Immature natural killer cell (primary cell): ENCODE measurements at places on chromosomes 16 and 17.

GRCh38 chr16:89572485-89573205 is 2.9 kb upstream of the CPNE7 start:
- DNase-seq = no peak

DNA sequence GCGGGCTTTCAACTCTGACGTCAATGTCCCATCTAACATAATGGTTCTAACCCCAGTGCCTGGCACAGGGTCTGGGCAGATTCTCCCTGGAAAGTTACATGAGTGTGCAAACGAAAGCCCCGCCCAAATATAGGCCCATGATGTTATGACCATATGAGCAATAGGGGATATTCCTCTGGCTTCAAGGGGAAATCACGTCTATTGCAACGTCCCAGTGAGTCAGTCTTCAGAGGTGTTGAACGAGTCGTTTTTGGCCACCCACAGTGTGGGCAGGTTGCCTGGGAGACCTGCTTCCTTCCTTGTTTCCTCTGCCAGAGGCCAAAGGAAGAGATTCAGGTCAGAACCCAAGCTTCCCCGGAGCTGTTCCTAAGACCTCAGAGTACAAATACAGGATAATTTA is 30.3 kb downstream of the PIK3R5 start:
- DNase-seq = peak; percentile 55

DNA sequence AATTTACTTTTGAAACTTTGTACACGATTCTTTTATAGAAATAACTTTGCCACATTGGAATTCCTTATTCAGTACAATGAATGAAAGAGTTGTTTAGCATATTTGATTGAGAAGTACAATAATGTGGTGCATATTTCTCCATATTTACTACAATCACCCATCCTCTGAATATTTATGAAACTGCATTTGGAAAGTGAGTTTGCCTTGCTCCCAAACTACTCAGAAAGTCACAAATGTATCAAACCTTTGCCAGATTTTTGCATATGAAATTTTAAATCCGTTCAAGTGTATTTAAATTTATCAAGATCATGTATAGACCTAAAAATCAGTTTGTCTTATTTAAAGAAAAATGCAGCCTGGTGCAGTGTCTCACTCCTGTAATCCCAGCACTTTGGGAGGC is 148.7 kb downstream of the CDH11 start:
- DNase-seq = no peak

DNA sequence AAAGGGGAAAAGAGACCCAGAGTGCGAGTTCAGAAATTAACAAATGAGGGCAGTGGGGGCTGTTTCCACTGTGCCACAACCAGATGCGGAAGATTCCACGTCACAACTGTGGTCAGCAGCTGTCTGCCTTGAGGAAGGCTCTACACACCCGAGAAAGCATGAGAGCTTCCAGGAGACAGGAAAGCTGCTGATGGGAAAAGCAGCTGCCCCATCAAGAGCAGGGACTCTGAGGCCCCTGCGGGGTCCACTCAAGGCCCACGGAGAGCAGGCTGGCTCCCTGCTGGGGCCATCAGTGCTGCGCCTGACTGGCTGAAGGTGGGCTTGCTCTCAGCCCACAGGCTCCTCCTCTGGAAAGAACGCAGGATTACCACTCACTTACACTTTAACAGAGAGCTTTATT is 14.8 kb upstream of the TRAP1 start:
- DNase-seq = no peak

DNA sequence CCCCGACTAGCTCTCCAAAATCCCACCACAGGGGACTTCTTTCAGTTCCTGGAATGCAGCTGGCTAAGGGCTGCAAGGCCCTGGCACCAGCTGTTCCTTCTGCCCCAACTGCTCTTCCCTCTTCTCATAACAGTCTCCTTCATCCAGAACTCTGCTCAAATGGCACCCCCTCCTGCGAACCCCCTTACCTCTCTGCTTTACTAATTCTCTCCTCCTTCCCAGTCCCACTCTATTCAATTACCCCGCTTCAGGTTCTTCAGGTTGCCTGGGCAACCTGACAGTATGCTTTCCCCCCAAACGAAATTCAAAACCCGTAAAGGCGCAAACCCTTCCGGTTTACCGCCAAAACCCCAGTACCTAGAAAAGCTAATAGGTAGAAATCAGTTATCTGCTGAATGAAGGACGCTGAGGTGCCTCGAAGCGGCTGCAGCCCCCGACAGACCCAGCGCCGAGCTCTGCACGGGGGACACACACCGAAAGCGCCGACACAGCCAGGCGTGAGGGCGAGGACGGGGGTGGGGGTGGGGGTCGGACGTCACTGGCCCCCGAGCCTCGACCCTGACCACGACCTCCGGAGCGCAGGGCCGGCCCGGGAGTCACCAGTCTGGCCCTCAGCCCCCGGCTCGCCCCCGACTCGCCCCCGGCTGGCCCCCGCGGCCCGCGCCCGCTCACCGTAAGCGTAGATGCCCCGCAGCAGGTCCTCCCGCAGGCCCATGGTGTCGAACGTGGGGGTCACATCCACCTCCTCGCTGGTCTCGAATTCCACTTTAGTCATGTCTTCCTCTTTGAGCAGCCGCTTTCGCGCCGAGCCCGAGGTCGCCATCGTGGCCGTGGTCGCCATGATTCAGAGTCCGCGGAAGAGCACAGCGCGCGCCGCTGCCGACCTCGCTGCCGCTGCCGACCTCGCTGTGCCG is 550 bp downstream of the EIF4A3 start:
- peak; percentile 12 for DNase-seq

DNA sequence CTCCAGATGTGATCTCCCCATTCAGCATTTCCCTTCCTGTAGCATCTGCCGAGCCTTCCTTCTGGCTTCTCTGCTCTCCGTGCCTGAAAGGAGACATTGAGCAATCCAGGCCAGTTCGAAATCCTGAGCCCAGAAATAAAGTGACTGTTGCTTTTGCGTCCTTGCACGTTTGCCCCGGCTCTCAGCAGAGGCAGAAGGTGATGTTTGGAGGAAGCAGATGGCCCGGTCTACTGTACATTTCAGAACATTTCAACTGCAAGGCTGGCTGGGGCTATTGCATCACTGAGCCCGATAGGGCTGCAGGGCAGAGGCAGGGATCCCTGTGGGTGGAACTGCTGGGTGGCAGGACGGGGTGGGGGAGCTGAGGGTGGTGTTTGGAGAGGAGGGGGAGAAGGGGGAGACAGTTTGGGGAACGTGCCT is 29.4 kb downstream of the IRF8 start:
- no peak for DNase-seq

GRCh38 chr17:68248891-68249290 is 1.0 kb downstream of the AMZ2 start:
- DNase-seq = no peak

GRCh38 chr17:8060274-8060673 is 21.4 kb downstream of the ALOX15B start:
- DNase-seq = peak; percentile 71
